Endodermal cell (in vitro differentiated cells): ENCODE measurements at places on chromosomes 3 and 15. TPM values are rescaled to one million over a fixed set of nuclear protein-coding genes. Genes with fewer than 3 reads are reported as not detected.

CCR9 gene
- total RNA-seq: not detected in 2 replicates

MYO5C gene
- 24.9 and 26.7 TPM in 2 replicates for total RNA-seq

ALS2CL gene
- total RNA-seq: 17.0 to 20.8 TPM (median 19.1 TPM) in 3 replicates

CD86 gene
- total RNA-seq: not detected in 3 replicates

DNASE1L3 gene
- total RNA-seq: 0.47 TPM in 1 of 2 replicates, not detected in the other

THSD4 gene
- total RNA-seq: 5.4 and 5.7 TPM in 2 replicates

DNA sequence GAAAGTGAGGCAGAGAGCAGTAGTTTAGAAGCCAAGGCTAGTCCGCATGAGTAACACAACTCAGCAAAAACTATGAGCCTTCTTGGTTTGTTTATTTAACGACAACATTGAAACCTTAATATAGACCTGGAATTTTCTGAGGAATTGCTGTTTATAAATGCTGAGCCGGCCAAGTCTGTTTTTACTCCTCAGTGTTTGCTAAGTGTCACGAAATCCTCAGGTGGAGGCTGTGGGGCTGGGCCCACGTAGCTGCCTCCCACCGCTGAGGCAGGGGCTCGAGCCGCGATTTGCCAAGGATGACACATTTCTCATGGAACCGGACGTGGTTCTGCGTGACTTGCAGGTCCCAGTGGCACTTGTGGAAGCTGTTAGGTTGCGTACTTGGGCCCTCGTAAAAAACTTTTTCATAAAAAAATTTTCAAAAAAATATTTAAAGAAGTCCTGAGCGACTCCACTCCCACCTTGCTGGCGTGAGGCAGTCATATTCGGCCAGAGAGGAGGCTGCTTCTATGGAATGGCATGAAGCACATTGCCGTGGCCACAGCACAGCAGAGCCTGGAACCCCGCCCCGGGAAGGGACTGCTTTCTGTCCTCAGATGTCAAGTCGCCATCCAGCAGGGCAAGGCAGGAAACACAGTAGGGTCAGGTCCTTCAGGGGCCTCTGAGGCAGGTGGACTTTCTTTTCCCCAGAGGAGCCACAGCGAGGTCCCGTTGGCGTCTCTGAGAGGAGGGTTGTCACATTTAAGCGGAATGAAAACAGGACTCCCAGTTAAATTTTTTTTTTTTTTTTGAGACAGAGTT, 64.8 kb upstream of the PCSK6 start:
- peak; percentile 41 for DNase-seq

DNA sequence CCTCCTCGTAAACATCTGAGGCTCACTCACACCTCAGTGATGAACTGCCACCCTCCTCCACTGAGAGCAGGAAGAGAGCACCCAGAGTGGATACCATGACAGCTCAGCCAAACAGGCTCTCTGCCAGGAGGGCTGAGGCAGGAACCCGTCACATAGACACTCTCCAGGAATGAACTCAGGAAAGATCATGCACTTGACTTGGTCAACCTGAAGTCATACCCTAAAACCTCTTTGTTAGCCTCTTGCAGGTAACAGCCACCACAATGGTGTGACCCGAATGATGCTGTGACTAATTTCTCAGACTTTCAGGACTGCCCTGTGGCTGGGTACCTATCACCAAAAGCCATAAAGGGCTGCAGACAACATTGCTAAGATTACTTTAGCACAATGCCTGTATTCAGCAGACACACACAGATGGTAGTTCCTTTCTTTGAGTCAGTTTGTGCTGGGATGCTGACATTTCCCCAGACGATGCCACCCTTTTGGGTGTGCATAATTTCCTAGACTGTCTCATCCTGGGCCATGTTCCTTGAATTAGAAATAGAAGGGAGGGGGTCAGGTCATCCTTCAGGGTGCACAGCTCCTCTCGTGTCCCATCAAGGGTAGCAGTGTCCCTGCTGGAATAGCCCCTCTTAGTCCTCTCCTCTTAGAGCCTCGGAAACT, 30.3 kb downstream of the CX3CR1 start:
- DNase-seq: no peak

GRCh38 chr3:20141851-20142250, 44.2 kb downstream of the SGO1 start:
- DNase-seq: peak; percentile 60

DNA sequence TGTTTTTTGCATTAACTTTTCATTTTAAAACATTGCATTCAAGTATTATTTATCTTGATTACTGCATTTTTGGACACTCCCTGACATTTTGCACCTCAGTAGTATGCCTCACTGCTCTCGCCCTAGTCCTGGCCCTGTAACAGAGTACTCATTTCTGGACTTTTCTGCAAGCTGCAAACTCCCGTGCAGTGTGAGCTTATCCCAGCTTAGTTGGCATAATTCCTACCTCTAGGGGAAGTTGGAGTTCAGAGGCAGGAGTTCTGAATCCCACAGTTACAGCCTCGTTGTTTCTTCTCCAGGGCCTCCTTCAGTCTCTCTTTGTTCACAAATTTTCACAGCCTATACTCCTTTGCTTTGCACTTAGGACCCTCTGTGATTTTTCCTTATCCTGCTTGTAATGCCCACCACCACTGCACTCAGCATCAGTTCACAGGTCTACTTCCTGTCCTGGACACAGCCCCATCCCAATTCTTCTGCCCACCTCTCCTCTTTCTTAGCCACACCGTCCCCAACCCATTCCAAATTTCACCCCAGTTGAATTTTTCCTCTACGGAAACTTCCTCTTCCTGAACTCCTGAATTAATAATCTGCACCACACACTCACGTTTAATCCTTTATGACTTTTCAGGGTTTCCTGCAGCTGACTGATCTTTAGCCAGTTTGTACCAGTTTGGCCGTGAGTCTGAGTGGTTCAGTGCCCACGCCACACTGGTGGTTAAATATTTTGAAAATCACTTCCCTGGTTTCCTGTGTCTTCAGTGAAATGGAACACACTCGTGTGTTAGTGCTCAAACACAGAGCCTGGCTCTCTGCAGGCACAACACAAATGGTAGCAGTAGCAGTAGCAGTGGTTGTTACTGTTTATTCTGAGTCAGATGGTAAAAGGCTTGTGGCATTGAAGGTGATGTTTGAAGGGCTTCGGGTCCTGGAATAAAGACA, 6.3 kb upstream of the CTSH start:
- no peak for DNase-seq

DNA sequence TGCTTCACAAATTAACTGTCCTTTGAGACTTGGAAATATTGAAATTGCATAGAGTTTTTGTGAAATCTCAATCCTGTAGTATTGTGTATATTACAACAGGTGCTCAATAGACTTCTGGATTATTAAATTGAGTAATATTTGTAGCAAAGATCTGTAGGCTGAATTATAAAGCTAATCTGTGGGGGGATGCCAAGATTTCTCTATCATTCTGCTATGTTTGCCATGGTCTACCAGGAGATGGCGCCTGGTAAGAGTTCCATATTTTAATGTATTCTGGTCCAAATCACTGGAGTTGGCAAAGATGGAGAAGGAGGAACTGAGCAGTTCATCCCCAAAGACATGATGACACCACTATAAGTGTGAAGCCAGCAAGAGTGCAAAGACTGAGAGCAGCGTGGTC, 340.9 kb upstream of the TPRG1 start:
- DNase-seq: no peak

- peak; percentile 74 for DNase-seq
Measured at GRCh38 chr3:42179110-42179725, 86.8 kb downstream of the CCK start.

DNA sequence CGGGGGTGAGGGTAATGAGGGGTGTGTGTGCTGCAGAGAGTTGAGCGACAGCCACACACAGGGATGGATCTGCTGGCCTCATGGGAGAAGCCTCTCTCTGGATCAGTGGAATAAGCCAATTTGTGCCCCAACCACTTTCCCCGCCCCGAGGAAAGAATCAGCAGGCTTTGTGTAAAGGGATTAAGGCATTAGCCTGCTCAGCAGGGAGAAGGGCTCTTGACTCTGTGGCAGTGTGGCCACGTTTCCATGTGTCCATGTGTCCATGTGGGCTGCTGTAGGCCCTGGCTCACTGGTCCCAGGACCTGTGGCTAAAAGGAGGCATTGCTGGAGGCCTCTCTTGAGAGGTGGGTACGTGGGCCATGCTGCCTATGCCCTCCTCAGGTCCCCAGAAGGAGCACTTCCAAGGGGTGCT, 104.7 kb downstream of the HMG20A start:
- DNase-seq: peak; percentile 82

- DNase-seq: no peak
Measured at GRCh38 chr15:56440214-56440770, 24.6 kb downstream of the MNS1 start.

- no peak for DNase-seq
Measured at GRCh38 chr3:8420612-8421011, 81.0 kb upstream of the LMCD1 start.

GRCh38 chr3:48738926-48739616, 22.1 kb upstream of the IP6K2 start:
- no peak for DNase-seq

DNA sequence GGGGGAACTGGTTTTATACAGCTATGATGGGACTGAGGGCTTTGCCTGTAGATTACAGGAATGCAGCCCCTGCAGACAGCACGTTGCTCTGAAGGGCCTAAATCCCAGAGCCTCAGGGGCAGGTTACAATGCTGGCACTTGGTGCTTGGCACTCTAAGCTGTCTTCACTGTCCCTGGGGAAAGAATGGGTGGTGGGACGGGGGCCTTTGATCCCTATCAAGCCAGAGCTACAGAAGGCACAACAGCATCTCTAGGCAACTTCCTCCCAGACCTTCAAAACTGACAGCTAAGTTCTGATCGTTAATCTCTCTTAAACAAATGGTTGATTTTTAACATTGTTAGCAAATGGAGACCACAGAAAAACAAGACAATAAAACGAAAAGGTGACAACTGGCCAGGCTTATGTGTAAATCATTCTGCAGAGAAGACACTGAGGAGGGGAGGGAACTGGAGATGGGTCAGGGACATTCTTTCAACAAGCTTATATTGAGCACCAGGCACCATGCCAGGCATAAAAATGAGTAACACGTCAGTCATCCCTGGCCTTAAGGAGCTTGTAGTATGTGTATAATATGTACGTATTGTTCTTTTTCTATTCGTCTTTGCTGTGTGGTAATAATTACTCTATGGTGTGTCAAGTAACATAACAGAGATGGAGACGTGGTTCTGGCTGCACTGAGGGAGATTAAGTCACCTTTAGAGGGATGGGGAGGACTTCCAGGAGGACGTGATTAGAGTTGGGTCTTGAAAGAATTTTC, 49.1 kb downstream of the CA12 start:
- no peak for DNase-seq

DNA sequence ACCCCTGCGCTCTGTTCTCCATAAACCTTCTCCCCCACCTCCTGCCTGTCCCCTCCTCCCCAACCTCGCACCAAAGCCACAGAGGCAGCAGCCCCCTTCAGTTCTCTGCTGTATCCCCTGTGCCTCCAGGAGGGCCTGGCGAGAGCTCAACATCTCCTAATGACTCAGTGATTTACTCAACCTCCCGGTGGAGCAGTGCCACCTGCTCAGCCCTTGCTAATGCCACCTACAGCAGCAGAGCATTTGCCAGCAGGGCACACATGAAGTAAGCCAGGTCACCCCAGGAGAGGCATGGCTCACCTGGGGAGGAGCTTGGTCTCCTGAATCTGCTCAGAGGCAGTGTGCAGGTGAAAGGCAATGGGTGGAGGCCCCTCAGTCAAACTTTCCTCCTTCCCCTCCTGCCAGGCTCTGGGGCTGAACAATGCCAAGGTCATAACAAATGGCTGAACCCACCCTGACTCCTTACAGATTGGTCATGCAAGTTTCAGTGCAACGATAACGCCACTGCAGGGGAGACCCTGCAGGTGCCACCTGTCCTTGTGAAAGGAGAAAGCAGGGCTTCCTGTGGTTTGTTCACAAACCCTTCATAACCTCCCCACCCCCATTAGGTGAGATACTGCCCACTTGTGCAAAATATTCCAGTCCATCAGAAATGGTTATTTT, 19.8 kb downstream of the TRPM1 start:
- no peak for DNase-seq

DNA sequence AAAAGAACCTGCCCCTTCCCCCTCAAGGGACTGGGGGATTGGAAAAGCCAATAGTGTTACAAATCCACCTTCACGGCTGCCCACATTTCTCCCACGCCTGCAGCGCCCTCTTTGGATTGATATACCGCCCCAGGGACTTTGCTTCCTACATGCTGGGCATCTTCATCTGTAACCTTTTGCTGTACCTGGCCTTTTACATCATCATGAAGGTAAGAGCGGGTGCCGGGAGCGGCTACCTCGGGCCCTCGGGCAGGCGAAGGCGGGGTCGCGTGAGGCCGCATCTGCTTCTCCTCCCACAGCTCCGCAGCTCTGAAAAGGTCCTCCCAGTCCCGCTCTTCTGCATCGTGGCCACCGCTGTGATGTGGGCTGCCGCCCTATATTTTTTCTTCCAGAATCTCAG, 73.1 kb downstream of the USF3 start:
- DNase-seq: peak; percentile 76

GRCh38 chr15:75045332-75046015, 22.1 kb downstream of the PPCDC start:
- no peak for DNase-seq
